ENCODE measurements at places on chromosomes 2 and 18.

- no peak for DNase-seq
Measured at GRCh38 chr2:189287363-189287762, 107.8 kb upstream of the COL5A2 start.

DNA sequence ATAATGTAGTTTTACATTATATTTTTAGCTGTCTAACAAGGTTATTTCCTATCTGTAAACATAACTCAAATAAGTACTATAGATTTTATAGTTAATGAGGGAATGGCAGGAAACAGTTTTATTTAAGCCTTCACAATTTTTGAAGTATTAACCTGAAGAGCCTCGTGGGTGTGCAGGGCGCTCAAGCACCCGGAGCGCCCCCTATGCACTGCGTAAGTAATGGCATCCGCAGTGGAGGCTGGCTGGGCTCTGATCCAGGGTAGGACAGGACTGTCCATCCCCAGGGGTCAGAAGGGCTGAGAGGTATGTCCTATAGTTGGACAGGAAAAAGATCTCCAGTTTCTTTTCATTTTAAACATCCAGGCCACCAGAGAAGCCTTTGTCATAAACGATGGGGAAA is 8.2 kb upstream of the GBX2 start:
- DNase-seq: no peak

- peak; percentile 78 for DNase-seq
Measured at GRCh38 chr2:233267516-233268245, 16.2 kb downstream of the ATG16L1 start.

GRCh38 chr2:178917555-178917954 is 110.3 kb upstream of the TTN start:
- DNase-seq: no peak

DNA sequence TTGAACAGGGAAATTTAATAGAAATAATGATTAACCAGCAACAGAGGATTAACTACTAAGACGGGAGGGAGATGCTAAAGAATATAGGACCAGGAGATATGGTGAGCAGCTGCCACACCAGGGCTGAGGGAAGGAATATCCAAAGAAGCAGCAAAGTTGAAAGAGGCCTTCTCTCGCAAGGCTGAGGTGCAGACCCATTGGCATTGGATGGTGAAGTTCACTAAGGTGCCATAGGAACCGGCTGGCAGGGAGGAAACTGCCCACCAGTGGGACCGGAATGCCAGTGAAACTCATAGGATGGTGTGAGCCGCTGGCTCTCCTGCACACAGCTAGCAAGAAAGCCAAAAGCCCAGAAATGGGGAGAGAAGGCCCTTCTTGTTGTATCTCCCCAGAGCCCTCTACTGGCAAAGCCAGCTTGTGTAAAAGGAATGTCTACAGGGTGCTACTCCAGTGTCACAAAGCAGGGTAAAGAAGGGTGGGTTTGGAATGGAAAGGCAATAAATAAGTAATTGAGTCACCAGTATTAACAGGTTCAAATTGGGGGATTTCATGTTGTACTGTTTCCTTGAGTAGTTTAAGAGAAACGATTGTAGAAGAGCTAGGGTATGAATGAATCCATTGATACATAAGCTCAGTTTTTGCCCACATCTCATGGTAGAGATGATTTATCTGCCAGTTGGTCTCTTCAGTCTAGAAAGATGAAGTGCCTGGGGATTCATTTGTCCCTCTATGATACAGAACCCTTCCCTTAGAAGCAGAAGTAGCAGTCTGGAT is 36.0 kb downstream of the FARP2 start:
- no peak for DNase-seq

- DNase-seq: peak; percentile 43
Measured at GRCh38 chr2:202387608-202388342, 11.6 kb downstream of the BMPR2 start.

DNA sequence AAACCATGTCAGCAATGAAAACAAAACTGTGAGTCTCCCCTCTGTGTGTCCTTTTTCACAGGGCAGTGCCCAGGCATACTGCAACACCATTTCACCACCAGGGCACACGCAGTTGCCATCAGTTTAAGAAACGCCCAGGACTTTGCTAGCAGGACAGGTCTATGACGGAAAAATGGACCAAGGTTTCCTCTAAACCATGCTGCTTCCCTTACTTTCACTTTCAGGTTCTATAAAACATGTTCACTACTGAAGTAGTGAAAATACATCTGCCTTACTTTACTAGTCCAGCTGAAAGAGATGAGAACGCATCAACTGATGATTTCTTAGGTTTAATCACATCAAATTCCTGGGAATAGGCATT is 110.5 kb downstream of the TCF4 start:
- DNase-seq: peak; percentile 21

GRCh38 chr2:52264488-52264887 is 1232.6 kb upstream of the NRXN1 start:
- DNase-seq: no peak

DNA sequence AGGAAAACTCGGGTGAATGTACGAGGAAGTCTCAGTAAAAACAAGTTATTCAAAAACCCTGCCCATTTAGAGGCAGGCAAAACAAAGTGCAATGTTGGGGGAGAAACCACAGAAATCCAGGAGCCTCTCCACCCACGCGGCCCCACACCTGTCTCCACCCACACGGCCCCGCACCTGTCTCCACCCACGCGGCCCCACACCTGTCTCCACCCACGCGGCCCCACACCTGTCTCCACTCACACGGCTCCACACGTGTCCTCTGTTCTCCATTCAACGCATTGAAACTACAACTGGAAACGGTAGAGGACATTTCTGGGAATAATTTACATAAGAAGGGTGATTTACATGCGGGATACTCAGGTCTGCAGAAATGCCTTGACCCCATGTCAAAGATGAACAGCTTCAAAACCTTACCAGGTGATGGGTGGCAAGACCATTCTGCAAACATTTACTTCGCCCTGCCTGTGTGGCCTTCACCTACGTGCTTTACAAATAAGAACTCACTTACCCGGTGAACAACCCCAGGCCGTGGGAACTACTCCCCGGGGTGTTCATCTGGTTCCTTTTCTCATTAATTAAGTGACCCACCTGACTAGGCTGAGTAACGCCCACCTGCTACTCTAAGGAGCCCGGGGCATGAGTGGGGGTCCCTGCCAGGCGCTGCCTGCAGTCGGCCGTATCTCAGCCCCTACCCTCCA is 100.4 kb downstream of the EIPR1 start:
- no peak for DNase-seq

- DNase-seq: no peak
Measured at GRCh38 chr2:55330541-55331297, 61.7 kb upstream of the MTIF2 start.

GRCh38 chr2:63192169-63192888 is 141.7 kb downstream of the OTX1 start:
- DNase-seq: no peak

DNA sequence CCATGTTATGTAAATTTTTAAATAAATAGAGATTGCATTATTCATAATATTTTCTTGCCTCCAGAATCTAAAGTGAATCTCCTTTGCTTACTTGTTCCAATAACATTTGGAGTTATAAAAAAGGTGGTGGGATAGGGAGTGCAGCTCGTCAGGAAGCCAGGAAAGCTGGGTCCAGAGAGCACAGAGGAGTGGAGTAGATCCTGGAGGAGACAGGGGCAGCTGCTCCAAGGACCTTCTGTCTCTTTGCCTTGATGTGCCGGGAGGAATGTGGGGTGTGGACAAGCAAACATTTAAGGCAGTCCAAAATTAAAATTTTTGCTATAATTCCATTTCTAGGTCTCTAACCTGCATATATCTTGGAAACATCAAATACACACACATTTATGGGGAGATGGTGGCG is 29.3 kb downstream of the HAUS1 start:
- no peak for DNase-seq

- no peak for DNase-seq
Measured at GRCh38 chr2:232438091-232438490, 17.9 kb upstream of the ALPI start.

- DNase-seq: no peak
Measured at GRCh38 chr2:236748385-236748784, 178.8 kb downstream of the ACKR3 start.

DNA sequence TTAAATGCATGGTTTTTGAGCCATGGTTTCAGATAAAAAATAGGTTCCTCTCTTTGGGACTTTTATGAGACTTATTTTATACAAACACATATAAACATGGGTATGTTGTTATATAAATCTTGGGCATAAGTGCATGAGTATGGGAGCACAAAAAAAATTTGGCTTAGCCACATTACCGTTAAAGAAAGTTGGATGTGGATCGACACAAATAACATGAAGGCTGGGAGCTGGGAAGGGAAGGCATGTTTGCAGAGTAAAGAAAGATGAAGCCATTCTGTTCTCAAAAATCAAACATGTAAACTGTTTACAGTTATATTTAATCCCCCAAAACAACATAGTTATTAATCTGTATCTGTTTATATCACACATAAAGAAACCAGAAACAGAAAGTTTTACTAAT is 313.8 kb downstream of the NRXN1 start:
- no peak for DNase-seq

DNA sequence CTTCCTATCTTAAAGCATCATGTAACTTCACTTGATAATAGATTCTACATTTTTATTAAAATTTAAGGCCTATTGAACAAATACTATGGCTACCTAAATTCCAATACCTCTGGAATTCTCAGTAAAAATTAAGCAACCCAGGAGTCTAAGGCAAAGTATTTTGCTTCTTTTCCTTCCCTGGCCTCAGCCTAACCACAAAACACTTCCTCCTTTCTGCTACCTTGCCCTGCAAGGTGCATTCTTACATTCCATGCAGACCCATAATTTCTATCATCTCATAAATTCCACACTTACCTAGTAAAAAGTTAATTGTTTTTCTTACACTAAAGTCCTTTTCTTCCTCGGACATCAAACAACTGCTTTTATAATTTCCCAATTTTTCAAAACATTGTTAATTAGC is 3.7 kb downstream of the MBOAT2 start:
- no peak for DNase-seq

DNA sequence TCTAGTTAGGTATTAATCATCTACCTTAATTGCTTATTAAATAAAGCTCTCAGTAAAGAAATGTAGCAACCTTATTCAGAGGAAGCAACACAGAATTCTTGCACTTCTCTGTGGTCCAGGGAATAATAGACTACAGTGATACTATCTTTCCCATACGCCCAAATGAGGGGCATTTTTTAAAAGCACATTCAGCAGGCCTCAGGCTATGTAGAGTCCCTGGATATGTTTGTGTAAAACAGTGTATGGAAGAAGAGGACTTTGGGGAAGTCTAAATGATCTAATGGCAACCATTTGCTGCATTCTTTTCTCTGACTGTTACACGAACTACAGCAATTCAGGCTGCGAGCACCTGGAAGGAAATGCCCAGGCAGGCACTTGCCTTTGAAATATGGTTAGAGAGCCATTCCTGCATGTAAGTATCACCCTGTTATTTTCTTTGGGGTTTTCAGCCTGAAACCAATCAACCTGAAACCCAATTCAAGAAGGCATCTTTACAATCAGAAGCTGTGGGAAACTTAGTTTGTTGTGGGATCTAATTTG is 1814.7 kb upstream of the CELF4 start:
- DNase-seq: no peak

GRCh38 chr2:233059547-233059796 is 670 bp upstream of the INPP5D start:
- DNase-seq: no peak

DNA sequence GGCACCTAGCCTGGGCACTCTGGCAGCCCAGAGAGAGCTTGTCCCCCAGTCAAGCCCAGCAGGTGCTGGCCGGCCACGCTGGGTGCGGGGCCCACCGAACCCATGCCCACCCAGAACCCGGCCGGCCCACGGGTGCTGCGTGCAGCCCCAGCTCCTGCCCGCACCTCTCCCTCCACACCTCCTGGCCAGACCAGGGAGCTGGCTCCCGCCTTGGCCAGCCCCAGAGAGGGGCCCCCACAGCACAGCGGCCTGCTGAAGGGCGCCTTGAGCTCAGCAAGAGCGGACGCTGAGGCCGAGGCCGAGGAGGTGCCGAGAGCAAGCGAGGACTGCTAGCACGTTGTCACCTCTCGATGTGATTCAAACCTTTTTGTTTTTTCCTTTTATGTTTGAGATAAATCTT is 407.0 kb upstream of the KCNJ3 start:
- no peak for DNase-seq

GRCh38 chr2:232761301-232761907 is 15.0 kb downstream of the KCNJ13 start:
- peak; percentile 32 for DNase-seq

DNA sequence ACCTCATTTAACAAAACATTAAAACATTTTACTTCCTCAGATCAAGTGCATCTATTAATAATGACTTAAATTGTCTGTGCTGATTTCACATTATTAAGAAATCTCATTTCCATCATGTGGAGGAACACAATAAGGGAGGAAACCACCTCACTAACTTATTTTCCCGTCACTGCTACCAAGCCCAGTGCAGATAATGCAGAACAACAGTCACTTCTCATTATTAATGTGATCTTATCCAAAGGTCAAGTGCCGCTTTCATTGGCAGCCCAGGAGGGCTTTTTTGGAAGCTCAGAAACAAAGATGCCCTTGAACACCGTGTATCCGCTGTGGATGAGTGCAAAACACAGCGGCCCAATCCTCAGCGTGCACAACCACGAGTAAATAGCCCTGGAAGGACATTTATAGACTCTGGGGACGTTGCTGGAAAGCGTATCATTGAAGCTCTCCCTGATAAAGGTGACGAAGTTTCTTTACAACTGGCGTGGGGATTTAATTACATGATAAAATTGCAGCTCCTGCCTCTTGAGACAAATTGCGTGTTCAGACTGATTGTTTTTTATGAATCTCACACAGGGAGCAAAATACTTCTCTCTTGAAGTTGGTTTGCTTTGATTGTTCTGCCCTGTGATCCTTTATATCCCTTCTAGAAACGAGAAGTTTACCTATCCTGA is 13.2 kb downstream of the ASB18 start:
- no peak for DNase-seq

DNA sequence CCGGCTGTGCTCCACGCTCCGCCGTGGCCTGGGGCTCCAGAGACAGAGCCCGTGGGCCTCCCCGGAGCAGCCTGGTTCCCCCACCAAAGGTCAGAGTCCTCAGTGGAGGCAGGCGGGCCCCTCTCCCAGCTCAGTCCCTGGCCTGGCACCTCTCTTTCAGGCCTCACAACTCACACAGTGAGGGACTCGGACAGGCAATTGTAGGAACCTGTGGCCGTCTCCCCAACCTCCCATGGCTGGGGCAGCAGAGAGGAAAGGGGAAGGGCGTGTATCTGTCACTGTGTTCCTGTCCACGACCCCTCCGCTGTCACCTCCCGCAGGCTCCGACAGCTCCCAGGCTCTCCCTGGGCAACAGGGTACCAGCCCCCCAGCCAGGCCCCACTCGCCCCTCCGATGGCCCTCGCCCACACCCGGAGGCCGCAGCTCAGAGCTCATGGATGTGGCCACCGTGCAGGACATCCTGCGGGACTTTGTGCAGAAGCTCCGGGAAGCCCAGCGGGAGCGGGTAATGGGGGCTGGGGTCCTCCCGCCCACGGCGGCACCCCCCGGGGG is 32.4 kb upstream of the SNED1 start:
- DNase-seq: no peak

GRCh38 chr2:158013891-158014290 is 87.8 kb upstream of the UPP2 start:
- no peak for DNase-seq

Data from activated CD4-positive, alpha-beta T cell treated with anti-CD3 and anti-CD28 coated beads for 48 hours (primary cell).